NCI-H1092 treated with DMSO at 0.1 percent for 48 hours (cell line): ENCODE measurements at places on chromosomes 7 and 10.

DNA sequence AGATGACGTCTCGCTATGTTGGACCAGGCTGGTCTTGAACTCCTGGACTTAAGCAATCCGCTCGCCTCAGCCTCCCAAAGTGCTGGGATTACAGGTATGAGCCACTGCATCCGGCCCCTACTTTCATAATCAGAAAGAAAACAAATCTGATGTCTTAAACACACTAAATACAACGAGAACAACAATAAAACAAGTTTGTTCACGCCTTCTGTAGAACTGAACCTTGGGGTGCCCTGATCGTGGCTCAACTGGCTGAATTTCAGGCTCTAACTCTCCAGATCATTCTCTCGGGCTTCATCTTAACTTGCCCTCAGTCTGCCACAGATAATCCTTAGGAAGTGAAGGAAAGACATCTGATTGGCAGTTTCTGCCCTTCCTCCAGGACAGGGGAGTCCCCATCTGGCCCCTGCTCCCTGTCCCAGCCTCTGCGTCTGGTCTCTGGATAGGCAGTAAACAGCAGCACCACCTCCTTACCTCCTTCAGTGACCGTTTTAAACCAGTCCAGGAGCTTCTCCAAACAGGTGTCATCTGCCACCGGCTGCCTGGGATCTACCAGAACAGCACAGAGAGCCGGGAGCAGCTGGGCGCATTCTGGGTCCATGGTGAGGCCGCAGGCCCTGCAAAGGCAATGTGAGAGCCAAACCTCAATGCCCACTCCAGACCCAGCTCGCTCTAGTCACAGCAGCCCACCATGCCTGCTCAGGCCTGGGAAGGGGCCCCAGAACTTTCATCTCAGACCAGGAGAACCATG, 1.3 kb downstream of the BRAT1 start:
- DNase-seq = no peak

- no peak for DNase-seq
Measured at GRCh38 chr7:34406848-34407530, 251.0 kb upstream of the NPSR1 start.

DNA sequence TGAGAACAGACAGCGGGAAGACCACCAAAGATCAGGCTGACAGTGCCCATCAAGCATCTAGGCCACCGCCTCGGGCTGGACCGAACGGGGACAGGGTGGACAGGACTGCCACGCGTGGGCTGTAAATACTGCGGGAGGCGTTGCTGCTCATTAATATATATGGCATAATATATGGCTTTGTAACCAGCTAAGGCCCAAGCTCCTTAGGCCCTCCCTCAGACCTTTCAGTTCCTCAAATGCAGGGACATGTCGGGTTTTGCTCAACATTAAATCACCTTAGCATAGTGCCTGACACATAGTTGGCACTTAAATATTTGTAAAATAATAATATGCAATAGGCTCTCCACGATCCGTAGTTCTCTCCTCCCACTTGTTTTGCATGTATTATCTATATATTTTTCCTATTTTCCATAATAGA, 402 bp upstream of the TMEM168 start:
- DNase-seq = no peak

- DNase-seq = no peak
Measured at GRCh38 chr7:37216156-37216852, 232.4 kb downstream of the ELMO1 start.

DNA sequence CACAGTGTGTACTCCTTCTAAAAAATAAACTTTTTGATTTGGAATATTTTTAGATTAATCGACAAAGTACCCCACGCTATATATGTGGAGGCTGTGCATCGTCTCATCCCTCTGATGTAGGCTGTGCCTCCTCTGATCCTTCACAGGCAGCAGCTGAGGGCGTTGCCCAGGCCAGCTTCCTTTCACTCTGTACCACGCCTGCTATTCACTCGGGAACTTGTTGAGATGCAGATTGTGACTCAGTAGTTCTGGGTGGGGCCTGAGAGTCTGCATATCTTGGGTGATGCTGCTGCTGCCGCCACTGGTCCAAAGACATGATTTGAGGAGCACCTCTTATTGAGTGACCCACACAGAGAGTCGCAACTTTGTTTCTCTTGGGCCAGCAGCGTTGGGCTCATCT, 7.9 kb upstream of the C10orf120 start:
- no peak for DNase-seq

- DNase-seq = no peak
Measured at GRCh38 chr10:12027539-12027938, 15.1 kb downstream of the UPF2 start.

- DNase-seq = no peak
Measured at GRCh38 chr10:103840740-103841070, 14.7 kb downstream of the SH3PXD2A start.

- peak; percentile 12 for DNase-seq
Measured at GRCh38 chr10:113000442-113000841, 50.4 kb downstream of the TCF7L2 start.

GRCh38 chr10:94639902-94640301, 43.6 kb upstream of the CYP2C18 start:
- no peak for DNase-seq

- no peak for DNase-seq
Measured at GRCh38 chr10:91513598-91514424, 103.7 kb downstream of the HECTD2 start.

GRCh38 chr10:12728494-12728893, 273.0 kb downstream of the CCDC3 start:
- DNase-seq = no peak

DNA sequence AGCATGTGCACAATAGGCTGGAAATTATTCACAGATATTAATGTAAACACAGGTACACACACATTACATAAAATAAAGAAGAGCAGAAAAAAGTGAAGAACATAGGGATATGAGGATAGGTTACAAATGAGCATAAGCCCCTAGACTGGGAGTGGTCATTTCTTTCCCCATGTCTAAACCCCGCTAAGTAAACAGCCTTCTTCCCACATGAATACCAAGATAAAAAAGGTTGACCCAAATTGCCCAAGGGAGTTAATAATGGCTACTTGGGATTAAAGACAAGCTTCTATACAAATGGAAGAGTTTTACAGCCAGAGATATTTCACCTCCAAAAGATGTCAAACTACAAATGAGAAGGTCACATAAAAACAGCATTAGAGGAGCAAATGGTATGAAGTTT, 527.1 kb upstream of the CELF2 start:
- DNase-seq = no peak

GRCh38 chr7:39069031-39069430, 91.3 kb downstream of the POU6F2 start:
- DNase-seq = no peak

- no peak for DNase-seq
Measured at GRCh38 chr7:94605031-94605430, 50.9 kb downstream of the SGCE start.

GRCh38 chr7:157238087-157238486, 98.7 kb upstream of the DNAJB6 start:
- DNase-seq = no peak

DNA sequence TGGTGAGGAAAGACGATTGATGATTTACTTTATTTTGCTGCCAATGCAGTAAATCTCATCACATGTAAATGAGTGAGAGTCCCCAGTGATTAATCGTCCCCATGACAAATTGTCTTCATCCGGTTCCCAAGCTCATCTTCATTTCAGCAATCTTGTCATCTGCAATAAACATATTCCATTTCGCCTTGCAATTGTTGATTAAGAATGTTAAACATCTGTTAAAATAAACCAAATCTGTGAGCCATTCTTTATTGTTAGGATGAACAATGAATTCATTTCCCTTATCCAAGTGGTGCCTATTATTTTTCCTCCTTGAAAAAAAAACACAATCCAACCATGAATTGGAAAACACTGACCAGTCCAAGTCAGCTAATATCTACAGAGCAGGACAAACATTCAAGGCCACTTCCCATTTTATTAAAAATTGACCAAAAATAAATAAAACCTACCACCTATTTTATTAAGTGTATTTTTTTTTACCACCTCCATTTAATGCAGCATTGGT, 36.5 kb downstream of the NPS start:
- DNase-seq = no peak

DNA sequence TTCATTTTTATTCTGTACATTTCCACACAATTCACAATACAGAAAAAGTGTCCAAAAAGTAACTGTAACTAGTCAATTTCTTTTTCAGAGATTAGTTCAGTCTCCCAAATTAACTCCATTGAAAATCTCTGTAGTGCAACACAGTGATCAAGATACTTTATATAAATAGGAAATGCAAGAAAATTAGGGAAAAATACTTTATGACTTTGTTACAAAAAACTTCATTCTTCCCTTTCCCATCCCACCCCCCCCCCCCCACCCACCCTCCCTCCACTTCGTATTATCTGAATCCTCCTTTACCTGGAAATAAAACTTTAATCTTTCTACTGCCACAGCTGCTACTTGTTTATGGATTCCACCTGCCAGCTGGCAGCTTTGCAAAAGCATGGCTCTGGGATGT, 37.5 kb upstream of the PTN start:
- no peak for DNase-seq

DNA sequence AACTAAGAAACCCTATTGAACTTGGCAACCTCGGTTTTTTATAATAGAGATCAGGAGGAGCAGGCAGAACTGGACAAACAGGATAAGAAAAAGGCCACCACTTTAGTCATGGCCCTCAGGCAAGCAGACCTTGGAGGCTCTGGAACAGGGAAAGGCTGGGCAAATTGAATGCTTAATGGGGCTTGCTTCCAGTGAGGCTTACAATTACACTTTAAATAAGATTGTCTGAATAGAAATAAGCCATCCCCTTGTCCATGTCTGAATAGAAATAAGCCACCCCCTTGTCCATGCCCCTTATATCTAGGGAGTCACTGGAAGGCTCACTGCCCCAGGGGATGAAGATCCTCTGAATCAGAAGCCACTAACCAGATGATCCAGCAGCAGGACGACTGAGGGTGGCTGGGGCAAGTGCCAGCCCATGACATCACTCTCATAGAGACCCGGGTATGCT, 40.6 kb downstream of the AKR1B15 start:
- DNase-seq = no peak

DNA sequence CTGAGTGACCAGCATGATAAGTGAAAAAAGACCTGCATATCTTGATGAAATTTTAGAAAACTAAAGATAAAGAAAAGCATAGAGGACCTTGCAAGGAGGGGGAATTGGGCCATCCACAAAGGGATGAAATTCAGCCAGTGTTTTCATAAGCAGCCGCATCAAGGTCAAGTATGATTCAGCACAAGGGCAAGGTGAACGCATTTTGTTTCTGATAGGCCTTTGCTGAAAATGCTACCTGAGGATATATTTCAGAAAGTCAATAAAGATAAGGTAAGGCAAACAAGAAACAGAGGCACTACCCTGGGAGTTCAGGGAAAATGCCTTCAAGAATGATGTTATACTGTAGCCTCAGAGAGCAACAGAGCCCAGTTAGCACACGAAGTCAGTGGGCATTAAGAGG, 55.0 kb upstream of the SHH start:
- DNase-seq = no peak

- DNase-seq = no peak
Measured at GRCh38 chr10:11450427-11450826, 161.0 kb downstream of the USP6NL start.

- DNase-seq = no peak
Measured at GRCh38 chr10:26506736-26507135, 68.6 kb downstream of the APBB1IP start.
